ENCODE measurements at places on chromosomes 7 and 10.
A peak's percentile ranks its signal among the peaks of the same experiment; 100 is the strongest.

- no peak for DNase-seq
Observed at GRCh38 chr7:33918438-33919143, 13.3 kb downstream of the BMPER start.

DNA sequence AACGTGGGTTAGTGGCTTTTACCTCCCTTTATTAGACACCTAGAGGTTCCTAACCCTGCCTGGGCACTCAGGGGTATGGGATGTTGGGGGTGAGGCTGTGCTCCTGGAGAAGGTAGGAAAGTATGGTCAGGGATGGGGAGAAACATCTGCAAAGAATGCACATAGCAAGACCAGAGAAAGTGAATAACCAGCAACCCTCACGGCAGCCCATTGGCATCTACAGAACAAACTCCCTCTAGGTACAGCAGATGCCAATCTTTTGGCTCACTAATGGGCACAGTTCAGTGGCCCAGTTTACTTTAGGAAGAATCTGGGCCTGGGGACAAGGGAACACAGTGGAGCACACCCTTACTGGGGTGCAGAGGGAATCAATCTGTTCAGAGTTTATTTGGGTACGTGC, 143.9 kb downstream of the JAZF1 start:
- DNase-seq = no peak

GRCh38 chr10:99975942-99976809, 33.6 kb downstream of the DNMBP start:
- no peak for DNase-seq

DNA sequence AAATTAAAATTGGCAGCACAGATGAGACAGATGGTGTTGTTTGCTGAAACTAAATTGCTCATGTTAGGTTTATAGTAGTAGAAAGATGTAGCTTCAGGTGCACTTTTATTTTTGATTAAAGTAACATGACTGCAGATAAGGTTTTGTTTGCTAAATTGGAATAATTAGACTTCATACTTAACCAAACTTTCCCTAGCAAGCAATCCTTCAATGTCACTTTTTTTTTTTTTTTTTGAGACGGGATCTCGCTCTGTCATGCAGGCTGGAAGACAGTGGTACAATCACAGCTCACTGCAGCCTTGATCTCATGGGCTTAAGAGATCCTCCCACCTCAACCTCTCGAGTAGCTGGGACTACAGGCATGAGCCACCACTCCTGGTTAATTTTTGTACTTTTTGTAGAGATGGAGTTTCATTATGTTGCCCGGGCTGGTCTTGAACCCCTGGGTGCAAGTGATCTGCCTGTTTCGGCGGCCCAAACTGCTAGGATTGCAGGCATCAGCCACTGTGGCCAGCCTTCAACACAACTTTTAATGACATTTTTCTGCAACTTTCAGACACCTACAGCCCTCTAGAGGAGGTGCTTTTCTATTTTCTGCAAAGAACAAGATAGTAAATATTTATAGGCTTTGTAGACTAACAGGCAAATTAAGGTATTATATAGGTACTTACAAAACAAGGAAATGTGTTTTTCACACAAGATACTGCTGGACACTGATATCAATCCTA, 84.8 kb upstream of the CCNY start:
- DNase-seq = no peak

DNA sequence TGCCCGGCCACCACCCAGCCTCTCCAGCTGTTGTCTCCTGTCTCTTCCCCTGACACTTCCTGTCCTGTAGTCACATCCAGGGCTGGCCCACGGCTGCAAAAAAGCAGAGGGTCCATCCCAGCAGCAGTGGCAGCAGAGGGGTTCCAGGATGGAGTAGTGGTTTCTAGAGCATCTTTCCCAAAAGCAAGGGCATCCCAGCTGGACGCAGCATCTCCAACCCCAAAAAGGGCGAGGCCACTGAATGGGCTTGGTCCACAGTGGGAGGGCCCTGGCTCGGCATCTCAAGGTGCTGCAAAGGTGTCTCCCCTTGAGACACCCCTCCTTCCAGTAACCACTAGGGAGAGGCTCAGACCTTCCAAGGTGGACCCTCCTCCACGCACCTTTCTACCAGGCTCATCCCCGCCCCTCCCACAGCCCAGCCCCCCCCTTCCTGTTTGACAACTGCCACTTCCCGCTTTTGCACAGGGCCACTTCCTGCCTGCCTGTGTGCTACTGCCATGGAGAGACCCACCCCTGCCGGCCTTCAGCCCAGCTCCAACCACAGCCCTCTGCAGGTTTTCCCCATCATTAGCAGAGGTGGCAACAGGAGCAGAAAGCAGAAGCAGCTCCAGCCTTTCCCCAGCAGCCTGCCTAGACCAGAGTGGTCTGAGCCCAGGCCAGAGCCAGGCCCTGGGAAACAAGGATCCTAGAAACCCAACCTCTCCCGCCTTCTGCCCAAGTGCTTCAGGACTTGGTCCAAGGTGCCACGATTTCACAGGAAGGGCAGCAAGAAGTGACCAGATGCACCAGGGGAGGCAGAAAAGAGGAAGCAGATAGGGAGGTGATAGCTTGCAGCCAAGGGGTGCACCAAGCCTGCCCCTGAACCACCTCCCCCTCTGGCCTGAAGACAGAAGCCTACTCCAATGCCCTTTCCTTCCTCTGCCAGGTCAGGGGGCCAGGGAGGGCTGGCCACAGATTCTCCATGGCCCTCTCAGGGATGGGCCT, 8.6 kb downstream of the CAMK2G start:
- no peak for DNase-seq

DNA sequence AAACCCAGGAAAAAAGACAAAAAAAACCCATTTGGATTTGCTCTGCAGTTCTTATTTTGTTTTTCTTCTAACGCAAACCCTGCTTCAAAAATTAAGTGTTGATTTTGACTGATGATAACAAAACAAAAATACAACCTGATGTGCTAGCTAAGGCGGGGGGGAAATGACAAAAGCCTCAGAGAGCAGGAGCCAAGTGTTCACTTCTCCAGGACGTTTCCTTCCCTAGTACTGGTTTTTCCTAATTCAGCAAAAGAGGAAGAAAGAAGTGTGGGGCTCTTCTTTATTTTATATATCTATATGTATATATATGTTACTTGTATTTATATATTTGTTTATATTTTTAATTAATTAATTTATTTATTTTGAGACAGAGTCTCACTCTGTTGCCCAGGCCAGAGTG, 28.0 kb downstream of the SNX10 start:
- DNase-seq = no peak

- DNase-seq = no peak
Observed at GRCh38 chr7:51126324-51126723, 190.3 kb downstream of the COBL start.

GRCh38 chr7:142603870-142604448, 145.3 kb upstream of the PRSS1 start:
- DNase-seq = peak; percentile 25

DNA sequence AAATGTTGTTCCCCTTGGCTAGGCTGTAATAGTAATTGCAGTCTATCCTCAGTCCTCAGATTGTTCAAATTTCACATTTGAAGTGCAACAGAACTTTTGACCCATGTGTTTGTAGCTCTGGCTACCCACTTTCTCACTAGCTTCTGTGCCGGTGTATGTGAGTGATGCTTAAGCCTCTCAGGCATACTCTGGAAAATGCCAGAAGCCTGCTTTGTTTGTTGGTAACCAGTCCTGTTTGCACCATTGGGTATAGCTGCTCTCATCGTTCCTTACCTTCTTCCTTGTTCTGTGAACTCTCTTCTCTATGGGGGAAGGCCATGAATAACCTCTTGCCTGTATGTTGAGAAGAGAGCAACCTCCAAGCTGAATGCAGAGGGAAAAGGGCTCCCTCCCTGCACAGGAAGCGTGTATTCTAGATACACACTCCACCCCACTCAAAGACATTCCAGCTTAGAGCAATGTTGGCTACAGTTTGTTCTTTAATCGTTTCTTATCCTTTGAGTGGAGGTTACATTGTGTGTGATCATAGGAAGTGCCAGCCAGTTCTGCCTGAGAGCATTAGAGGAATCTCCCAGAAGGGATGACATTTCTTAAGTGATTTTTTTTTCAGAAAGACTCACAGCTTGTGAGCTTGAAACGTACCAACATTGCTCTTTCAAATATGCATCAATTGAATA, 40.5 kb downstream of the C1QL3 start:
- no peak for DNase-seq

GRCh38 chr7:136009488-136010079, 32.4 kb upstream of the MTPN start:
- no peak for DNase-seq

- DNase-seq = no peak
Observed at GRCh38 chr7:4468320-4469102, 213.6 kb upstream of the FOXK1 start.
